ENCODE measurements at places on chromosomes 12 and 14.

DNA sequence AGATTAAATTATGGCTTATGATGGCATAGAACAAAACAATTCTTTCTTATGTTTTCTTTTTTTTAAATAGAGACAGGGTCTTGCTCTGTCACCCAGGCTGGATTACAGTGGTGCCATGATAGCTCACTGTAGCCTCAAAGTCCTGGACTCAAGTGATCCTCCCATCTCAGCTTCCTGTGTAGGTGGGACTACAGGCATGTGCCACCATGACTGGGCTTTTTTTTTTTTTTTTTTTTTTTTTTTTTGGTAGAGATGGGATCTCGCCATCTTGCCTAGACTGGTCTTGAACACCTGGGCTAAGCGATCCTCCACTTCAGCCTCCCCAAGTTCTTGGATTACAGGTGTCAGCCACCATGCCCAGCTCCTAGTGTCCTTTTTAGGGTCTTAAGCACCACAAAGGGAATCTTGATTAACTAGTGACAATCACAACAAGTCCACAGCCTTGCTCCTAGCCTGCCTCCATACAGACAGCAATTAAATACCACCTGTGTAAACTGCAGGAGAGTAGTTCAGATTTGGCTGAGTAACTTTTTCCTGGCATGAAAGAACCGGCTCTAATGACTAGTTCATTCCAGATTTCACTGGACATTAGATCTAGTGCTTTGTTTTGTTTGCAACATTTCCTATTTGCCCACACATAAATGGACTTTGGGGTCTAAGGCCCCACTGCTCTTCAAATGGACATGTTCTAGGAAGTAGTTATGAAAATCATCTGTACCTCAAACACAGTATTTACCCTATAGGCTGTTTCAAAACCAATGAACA, 61.6 kb downstream of the SH2B3 start:
- no peak for DNase-seq

DNA sequence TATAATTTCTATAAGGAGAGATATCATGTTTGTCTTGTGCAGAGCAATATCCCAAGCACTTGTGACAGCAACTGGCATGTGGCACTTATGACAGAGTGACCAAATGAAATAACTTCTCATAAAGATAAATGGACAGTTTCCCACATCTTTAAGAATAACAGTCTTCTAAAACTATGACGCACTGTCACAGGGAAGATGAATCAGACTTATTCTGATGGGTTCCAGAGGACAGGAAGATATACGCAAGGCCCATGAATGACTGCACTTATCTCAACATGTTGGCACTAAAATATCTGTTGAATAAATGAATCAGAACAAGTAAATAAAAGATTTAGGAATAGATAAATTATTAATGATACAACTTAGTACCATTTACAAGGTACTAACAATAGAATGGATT, 465.8 kb upstream of the SYT1 start:
- no peak for DNase-seq

DNA sequence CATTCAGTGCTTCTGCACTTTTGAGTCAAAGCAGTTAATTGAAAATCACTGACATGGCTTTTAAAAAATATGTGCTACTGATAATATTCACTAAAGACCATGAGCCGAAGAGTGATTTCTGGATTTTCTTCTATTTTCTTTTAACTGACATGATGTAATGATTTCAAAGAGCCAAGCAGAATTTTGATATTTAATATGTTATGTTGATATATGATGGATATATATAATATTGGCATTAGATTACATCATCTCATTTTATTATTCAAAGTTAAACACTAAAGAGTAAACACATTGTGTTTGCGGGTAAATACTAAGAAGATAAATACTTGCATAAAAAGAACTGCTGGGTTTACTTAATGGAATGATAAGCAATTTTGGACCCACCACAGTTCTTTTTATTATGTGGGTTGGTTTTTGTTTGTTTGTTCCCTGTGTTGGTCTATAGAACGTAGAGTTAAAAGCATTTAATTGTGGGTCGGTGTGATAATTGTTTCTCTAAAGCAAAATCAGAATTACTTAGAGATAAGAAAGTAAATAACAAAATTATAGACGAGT, 692 bp downstream of the SPIC start:
- no peak for DNase-seq

DNA sequence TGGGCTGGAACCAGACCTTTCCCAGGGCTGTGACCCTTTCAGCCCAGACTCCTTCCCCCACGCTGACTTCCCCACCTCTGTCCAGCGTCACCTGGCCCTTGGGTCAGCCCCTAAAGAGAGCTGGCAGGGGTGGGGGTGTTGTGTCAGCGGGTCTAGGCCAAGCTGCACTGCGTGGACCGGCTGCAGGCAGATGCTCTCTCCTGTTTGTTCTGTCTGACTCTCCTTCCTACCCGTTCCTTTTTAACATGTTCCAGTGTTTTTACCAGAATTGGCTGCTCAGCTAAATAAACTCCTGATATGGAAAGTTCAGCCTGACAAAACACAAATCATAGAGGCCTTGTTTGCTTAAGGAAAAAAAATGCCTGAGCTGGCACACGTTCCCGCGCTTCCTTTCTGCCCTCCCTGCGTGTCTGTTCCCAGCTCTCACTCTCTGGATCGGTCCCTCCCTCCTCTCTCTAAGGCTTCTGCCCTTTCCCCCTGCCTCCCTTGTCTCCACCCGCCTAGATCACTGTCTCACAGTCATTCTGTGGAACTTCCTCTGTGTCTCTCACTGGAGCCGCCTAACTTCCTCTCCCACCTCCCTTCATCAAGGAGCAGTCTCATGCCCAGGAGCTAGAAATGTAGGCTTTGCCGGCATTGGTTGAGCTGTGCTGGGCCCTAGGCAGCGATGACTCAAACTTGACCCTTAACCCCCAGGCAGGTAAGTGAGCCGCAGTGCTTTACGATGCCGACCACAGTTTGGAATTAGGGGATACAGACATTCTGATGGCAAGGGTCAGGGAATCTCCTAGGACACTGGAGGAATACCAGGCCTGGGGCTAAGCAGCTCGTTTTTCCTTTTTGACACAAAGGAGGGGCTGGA, 15.5 kb upstream of the MLXIP start:
- DNase-seq, result no peak

DNA sequence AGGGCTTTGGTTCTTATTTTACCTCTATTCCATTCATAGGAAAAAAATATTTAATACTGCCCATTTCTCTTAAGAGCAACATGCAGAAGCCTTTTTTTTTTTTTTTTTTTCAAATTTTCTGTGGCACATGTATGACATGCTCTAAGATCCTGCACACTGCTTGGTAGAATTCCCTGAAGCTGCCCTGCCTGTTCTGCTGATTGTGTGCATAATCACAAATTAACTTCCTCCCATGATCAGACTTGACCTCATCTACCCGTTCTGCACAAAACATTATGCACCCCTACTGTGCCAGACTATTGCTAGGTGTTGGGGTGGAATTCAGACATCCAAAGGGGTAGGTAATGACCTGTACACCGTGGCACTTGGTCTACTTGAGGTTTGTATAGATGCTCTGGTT, 22.2 kb downstream of the SUDS3 start:
- no peak for DNase-seq

GRCh38 chr14:50864946-50865345, 6.9 kb upstream of the ABHD12B start:
- no peak for DNase-seq

DNA sequence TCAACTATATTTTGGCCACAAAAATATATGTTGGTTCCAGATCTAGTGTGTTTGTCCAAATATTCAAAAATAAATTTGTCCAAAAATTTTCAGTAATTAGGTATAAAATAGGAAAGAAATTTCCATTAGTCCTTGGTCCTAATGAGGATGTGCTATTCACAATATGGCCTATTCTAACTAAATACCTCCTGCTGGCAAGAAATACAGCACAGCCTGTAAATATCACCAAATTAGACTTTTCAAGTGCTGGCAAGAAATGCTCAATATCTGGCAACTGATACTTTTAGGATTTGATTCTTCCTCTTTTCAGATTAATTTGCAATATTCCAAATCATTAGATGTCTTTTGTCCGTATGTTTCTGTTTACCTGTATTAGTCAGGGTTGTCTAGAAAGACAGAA, 1446.2 kb downstream of the LRFN5 start:
- no peak for DNase-seq

DNA sequence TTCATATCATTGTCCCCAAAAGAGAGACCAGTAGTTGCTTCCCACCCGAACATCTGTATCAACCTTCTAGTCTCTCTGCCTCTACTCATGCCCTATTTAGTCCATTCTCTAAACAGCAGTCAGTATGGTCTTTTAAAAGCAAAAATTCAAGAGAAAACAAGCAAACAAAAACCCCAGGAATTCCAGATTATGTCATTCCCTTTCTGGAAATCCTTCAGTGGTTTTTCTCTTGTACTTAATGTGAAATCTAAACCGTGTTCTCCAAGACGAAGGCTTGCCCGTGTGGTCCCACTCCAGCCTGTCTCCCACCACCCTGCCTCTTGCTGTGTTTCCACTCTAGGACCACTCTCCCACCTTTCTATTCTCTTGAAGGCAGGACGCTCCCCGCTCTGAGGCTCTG, 90.8 kb downstream of the TMEM30B start:
- DNase-seq, result no peak

DNA sequence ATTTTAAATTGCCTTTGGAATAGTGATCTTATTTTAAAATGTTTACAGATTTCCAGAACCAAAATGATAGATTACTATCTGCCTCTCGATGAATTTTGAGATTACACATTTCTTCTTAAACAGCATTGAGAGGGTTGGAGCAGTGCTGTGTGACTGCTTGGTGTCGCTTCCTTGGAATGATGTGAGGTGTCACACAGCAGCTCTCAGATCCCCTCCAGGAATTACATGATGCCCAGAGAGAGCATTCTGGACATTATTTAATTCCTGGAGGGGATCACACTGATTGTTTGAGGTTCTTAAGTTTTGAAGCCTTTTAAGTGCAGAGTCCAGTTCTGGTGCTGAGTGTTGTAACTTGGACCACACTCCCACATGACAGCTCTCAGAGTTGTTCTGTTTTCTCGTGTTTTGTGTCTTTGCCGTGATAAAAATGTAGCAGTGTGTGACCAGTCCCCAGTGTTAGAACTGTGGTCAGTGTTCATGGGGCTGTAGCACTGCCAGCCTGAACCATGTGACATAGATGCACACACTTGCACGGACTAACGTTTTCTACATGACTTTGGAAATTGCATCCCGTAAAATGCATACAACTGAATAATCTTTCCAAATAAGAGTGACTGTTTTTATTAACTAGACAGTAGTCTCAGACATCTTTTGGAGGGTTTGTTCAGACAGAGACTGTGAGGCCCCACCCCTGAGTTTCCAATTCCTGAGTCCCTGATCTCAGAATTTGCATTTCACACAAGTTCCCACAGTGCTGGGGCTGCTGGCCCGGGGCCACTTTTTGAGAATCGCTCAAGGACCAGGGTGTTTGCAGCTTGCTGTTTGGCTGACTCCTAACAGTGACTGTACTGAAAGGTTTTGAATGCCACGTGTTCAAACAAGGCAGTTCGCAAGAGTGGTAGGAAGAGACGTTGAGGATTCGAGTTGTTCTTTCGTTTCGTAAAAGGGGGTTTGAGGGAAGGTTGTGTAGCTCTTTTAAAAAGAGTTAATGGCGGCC, 26.0 kb downstream of the XRCC3 start:
- DNase-seq, result peak; percentile 74

DNA sequence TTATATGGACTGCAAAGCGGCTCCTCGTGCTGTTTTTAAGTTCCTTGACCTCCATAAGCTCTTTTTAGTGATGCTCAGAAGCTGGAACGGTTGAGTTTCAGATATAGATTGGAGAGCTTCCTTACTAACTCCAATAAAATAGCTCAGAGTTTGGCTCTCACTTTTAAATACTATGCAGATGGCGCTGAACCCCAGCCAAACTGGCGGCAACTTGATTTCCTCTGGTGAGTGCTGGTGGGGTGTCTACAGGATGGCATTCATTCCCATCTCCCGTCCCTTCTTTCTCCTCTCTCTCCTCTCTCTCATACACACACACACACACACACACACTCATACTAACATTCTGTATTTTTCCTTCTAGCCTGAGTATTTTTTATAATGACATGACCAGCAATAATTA, 346.3 kb downstream of the ETNK1 start:
- no peak for DNase-seq

DNA sequence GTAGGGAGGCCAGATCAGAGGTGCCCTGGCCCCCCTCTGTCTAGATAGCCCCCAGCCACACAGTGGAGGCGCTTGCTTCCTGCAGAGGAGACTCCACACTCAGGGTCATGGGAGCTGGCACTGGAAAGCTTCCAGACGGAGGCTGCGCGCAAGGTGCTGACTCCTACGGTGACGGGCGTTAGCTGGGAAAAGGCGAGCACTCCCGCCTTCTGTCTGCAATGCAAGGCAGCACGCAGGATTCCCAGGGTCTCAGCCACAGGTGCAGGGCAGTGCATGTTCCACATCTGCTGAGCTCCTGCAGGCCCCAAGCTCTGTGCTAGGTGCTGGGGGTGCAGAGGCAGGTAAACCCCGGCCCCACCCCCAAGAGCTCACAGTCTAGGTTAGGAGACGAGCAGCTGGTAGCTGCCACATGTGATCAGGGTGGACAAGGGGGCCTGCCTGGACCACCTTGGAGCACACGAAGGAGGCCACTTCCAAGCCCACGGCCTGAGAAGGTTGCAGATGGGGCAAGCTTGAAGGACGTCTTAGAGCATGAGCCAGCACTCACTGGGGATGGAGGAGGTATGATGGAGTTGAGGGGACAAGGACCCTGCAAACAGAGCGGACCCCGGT, 310.9 kb upstream of the DIO3 start:
- DNase-seq, result no peak

GRCh38 chr12:51362747-51363342, 16.4 kb upstream of the CELA1 start:
- no peak for DNase-seq

DNA sequence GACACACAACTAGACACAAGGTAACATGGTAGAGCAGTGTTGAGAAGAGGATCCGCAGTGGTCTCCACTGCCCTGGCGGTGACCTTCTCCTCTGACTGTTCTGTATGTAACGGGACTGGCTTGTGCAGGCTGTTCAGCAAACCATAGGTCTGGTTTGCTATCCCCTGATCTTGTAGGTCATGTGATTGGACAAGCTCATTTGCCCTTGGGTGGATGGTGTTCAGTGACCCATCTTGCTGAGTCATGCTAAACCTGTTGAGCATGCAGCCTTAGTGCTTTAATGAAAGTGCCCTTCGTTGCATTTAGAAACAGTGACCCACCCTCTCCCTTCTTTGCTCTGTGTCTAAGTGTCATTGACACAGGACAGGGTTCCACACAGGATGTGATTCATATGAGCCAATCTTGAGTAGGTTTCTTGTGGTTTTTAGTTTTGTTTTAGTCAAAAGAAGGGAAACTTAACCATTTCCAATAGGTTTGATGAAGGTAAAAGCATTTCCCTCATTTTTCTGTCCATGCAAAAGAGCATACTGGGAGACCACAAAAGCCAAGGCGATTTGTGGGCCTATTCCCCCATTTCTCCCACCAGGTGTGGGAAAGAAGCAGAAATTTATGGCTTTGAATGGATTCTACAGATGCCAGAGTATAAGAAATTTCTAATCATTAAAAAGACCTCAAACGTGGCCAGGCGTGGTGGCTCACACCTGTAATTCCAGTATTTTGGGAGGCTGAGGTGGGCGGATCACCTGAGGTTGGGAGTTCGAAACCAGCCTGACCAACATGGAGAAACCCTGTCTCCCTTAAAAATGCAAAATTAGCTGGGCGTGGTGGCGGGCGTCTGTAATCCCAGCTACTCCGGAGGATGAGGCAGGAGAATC, 32.6 kb upstream of the HIF1A start:
- peak; percentile 54 for DNase-seq

GRCh38 chr12:127685931-127686330, 581.0 kb upstream of the TMEM132C start:
- no peak for DNase-seq
